M059J (cell line): ENCODE measurements at places on chromosomes 16 and 17. TPM values are rescaled to one million over a fixed set of nuclear protein-coding genes. Genes with fewer than 3 reads are reported as not detected.
A peak's percentile ranks its signal among the peaks of the same experiment; 100 is the strongest.

DNA sequence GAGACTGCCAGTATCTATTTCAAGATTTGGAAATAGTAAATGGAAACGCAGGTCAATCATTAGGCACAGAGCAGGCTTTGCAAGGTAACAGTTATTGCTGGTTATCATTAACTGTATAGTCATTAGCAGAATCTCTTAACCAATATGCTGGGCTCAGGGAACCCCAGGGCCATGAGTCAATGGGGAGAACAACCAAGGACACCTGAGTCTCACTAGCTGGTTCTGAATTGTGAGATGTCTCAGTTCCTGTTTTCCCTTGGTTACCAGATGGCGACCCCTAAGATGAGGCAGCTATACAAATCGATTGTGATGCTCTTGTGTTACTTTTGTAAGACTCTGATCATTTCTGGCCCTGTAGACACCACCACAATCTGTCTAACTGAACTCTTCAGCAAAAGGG is 385.3 kb downstream of the HAPSTR1 start:
- DNase-seq: no peak

GRCh38 chr17:58694302-58694701 is 1.9 kb downstream of the RAD51C start:
- DNase-seq: no peak

DNA sequence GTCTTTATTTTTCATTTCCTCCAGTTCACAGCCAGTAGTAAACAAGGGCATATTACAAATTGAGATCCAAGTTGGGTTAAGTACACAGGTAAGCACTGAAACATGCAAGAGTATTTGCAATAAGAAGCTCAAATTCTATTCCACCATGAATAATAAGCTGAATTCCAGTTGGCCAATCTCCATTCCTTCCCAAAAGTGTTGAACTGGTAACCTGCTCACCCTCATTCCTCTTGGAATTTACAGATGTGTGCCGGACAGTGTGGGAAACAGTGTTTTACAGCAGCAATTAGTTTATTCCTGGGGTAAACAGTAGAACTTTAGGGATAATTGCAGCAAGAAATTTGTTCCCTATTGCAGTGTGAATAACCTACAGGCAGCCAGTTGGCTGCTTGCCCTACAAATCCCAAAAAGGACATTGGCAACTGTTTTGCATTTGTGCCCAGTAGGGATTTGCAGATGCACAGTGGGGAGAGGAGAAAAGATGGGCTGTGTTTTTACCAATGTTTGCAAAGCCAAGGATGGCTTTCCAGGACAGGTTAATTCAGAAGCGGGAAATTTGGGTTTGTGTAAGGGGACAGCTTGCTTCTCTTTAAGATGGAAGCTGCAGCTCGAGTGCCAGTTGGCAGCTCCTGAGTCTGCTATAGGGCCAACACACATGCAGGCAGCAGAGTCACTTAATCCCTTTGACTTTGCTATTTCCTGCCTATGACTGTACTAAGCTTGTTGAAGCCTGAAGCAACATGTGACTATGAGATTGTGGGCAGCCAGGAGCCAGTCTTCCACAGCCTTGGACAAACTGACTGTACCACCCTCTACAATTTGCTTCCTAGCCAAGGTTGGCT is 318.9 kb downstream of the MAP2K6 start:
- peak; percentile 90 for DNase-seq

- no peak for DNase-seq
Observed at GRCh38 chr17:29715680-29716079, 93.0 kb upstream of the CORO6 start.

DNA sequence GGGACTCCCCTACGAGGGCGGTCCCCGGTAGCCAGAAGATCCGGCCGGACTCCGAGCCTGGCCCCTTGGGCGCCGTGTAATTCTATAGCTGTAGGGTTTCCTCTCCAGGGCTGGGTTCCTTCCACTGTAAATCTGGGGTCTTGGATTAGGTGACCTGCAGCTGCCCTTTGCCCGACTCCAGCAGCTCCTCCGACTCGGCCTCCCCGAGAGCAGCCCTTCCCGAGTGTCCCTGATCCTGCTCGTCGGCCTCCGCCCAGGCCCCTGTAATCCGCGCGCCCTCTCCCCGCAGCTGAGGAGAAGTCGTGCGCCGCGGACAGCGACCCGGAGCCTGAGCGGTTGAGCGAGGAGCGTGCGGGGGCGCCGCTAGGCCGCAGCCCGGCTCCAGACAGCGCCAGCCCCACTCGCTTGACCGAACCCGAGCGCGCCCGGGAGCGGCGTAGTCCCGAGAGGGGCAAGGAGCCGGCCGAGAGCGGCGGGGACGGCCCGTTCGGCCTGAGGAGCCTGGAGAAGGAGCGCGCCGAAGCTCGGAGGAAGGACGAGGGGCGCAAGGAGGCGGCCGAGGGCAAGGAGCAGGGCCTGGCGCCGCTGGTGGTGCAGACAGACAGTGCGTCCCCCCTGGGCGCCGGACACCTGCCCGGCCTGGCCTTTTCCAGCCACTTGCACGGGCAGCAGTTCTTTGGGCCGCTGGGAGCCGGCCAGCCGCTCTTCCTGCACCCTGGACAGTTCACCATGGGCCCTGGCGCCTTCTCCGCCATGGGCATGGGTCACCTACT is 5.5 kb downstream of the TBX2 start:
- no peak for DNase-seq

GRCh38 chr16:4723071-4723767 is 10.9 kb downstream of the ANKS3 start:
- DNase-seq: no peak

DNA sequence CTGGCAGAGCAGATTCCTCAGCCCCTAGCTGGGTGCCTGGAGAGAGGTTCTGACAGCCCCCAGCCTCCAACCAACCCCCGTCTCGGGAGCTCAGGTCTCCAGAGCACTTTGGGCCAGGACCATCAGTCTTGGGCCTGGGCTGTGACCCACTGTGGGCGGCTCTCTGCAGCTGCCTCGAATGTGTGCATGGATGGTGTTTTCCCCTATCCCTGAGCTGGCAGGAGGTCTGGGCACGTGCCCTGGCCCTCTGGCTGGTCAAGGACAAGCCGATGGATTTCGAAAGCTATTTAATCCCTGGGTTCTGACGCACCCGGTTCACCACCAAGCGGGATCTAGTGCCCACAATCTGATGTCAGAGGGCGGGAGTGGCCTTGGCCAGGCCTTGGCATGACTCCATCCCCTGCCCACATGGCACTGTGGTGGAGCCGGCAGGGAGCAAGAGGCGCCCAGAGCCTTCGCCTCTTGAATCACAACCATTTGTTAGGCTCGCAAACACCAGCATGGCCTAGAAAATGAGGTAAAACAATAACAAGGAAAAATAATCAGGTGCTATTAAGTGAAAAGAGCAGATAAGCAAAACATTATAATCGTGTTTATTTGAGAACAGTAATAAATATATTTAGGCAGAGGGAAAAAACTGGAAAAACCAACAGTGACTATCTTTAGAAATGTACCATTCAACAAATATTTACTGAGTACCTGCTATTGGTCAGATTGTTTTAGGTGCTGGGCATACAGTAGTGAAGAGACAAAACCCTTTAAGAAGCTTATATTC is 69.3 kb upstream of the TOB1 start:
- peak; percentile 97 for DNase-seq

- no peak for DNase-seq
Observed at GRCh38 chr16:81029930-81030604, 5.6 kb upstream of the ATMIN start.

Gene EZH1
- 4.5 and 7.8 TPM in 2 replicates for total RNA-seq

Gene NOD2
- total RNA-seq: 0.07 and 0.34 TPM in 2 replicates

Gene CX3CL1
- 0.81 and 1.0 TPM in 2 replicates for total RNA-seq

Gene LRRC37A
- 0.89 and 1.5 TPM in 2 replicates for total RNA-seq

Gene VASN
- total RNA-seq: 69.9 and 115 TPM in 2 replicates
